ENCODE measurements at places on chromosomes 13 and 19.

GRCh38 chr13:60511637-60512036 lies 114.6 kb downstream of the TDRD3 start:
- no peak for DNase-seq

GRCh38 chr19:50414864-50415660 lies 3.7 kb upstream of the SPIB start:
- DNase-seq = no peak

DNA sequence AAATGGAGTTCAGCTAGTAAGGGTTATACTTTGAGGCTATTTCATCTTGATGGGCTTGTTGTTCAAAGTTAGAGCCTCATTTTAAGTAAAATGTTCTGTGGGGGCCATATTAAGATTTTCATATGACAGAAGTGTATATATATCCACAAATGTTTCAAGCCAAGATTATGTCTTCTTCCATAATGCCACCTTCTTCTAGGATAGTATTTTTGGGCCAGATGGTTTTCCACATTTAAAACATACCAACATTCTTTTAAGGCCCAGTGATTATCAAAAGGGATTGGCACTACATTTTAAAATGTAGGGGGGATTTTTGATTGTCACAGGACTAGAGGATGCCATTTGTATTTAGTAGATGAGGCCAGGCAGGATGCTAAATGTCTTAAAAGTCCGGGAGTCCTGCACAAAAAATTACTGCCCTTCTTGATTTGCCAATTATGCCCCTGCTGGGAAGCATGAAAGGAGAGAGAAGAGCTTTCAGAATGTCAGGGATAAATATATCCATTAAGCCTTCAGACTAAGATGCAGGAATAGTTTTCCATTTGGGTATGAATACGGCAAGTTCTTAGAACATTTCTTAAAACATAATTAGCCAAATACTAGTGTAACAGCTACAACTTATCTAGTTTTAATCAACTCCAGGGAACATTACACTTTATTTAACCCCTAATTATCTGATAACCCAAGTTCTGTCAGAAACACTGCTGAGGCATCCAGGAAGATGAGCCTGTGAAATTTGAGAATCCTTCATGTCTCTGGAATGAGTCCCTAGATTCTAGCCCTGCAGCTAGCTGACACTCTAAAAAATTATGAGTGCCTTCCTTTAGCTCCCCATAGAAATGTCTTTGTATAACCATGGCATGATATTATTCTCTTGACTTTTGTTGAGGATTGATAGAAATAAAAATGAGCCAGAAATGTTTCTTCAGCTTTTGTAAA lies 34.0 kb downstream of the ITM2B start:
- no peak for DNase-seq

- DNase-seq = no peak
These were observed 33.7 kb downstream of the NFILZ start for GRCh38 chr19:8663920-8664670.

GRCh38 chr19:55116232-55116858 lies 1.1 kb downstream of the PPP1R12C start:
- peak; percentile 5 for DNase-seq

DNA sequence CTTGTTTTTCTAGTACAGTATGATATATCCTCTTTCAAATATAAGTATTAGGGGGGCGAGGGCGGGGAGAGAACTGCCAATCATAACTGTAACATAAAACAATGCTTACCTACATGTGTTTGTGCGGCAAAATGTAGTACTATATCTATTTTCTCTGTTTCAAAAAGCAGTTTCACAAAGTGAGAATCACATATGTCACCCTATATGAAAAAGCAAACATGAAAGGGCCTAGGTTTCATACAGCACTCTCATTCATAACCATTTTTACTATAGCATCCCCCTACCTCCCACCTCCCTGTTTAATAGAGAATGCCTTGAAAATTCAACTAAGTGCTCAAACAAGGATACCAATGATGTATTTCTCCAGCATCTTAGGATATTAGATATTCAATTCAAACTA lies 5.2 kb downstream of the TGDS start:
- DNase-seq = no peak

GRCh38 chr13:84491952-84492351 lies 609.7 kb upstream of the SLITRK1 start:
- DNase-seq = no peak

- DNase-seq = no peak
These were observed 247.3 kb upstream of the MAB21L1 start for GRCh38 chr13:35723821-35724220.

GRCh38 chr13:30920162-30920909 lies 12.1 kb upstream of the TEX26 start:
- DNase-seq = no peak

- no peak for DNase-seq
These were observed 76.1 kb downstream of the SIPA1L3 start for GRCh38 chr19:37983153-37983552.

DNA sequence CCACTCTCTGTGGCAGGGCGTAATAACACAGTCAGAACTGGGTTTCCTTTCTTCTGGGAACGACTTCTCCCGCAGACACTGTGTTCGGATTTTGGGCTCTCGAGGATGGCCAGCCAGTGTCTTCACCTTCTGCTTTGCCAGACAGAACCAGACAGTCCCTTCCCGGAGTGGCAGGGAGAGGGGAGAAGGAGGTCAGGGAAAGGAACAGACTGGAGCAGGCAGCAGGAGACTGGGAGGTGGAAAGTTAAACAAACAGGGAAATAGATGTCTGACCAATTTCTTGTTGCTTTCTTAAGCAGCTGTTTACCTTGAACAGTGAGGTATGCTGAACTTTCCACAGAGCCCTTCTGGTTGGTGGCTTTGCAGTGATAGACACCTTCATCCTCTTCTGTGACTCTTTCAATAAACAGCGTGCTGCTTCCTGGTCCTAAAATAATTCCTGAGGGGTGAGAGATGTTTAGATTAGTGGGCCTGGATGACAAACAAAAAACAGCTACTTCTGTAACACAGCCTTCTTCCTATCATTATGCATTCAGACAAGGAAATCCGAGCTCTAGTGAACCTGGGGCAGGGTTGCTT lies 137.6 kb downstream of the FLT1 start:
- no peak for DNase-seq

GRCh38 chr19:44579663-44580365 lies 33.5 kb upstream of the IGSF23 start:
- DNase-seq = no peak

DNA sequence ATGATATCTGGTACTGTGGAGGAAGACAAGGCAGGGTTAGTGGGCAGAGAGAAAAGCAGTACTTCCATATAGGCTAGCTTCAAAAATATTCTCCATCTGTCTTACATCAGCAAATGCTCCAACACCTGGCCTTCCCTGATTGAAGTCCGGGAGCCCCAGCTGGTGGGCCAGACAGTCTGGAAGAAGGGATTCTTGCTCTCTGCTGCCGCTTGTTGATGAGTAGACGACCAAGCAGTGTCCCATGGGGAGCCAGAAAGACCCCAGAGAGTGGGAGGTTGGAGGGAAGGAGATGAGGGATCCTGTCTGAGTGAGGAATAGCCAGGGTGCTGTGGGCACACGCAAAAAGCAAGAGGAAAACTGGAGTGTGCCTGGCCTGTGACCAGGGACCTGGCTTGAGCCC lies 95.1 kb downstream of the ATP8A2 start:
- no peak for DNase-seq

DNA sequence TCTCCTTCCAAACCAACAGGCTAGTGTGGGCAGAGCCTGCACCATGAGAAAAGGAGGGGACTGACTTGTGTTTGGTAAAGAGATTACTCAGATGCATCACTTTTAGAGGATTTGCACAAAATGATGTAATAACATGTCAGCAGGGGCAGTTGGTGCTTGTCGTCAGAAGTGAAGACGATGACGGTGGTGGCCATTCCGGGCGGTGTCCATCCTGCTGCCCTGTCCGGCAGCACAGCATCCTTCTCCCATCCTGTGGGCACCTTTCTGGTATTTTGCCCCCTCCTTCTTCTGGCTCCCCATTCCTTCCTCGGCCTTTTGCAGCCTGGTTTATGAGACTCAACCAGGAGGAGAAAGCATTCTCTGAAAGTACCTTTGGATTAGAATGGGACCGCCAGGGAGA lies 160.1 kb downstream of the TEX29 start:
- no peak for DNase-seq

Data from NCI-H2081 (cell line).